ENCODE measurements at places on chromosomes 1 and 21.

- DNase-seq, result no peak
Observed at GRCh38 chr1:227311389-227312001, 6.8 kb downstream of the CDC42BPA start.

- DNase-seq, result no peak
Observed at GRCh38 chr1:24886241-24886640, 43.8 kb downstream of the RUNX3 start.

DNA sequence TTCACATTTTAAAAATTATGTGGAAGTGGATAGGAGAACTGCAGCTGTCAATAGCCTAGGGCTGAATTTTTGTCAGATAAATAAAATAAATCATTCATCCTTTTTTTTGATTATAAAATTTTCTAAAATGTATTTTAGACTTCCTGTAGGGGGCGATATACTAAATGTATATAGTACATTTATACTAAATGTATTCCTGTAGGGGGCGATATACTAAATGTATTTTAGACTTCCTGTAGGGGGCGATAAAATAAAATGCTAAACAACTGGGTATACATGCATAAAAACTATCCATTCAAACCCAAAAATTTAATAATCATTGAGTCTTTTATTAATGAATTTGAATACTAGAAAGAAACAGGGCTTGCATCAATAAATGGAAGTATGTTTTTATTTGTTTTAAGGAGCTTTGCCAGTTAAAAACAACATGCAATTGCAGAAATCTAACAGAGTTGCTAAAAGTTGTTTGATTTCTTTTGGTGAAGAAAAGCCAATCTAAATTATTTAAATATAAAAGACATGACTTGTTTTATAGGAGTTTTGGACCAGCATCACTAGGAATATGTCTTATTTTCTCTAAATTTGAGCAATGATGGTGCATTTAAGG is 31.4 kb downstream of the CLCA1 start:
- no peak for DNase-seq

GRCh38 chr1:224432672-224433040 is 1.9 kb downstream of the WDR26 start:
- DNase-seq, result no peak

DNA sequence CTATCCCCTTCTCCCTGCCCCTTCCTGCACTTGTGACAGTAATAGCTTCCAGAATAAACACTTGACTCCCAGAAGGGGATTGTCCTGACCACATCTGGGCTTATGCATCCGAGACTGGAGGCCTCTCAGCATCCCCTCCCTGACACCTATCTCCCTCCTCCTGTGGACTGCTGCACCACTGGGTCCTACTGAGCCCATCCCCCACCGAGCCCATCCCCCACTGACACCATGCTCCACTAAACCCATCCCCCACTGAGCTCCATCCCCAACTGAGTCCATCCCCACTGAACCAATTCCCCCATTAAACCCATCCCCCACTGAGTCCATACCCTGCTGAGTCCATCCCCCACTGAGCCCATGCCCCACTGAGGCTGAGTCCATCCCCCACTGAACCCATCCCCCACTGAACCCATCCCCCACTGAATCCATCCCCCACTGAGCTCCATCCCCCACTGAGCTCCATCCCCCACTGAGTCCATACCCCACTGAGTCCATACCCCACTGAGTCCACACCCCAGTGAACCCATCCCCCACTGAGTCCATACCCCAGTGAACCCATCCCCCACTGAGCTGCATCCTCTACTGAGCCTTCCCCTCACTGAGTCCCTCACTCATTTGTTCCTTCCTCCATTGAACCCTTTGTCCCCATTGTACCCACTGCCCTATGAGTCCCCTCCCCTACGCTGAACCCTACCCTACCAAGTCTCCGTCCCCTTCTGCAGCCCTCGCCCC is 5.6 kb downstream of the PDZK1IP1 start:
- DNase-seq, result no peak
